GM12878 (cell line): ENCODE measurements at places on chromosomes 3 and 15. TPM values are rescaled to one million over a fixed set of nuclear protein-coding genes. Genes with fewer than 3 reads are reported as not detected.

- no peak for DNase-seq
- H3K27me3 ChIP-seq: no peaks in the 10 kb centered on the region
- H3K27ac ChIP-seq: no peak overlapping the region
- no peaks in the 10 kb centered on the region; the same call in 1 of the 2 replicates for H3K4me1 ChIP-seq
Measured at GRCh38 chr3:119723022-119723421, 20.2 kb downstream of the CFAP91 start.

Gene PPM1L
- total RNA-seq: 0.21 and 0.33 TPM in 2 replicates

DNA sequence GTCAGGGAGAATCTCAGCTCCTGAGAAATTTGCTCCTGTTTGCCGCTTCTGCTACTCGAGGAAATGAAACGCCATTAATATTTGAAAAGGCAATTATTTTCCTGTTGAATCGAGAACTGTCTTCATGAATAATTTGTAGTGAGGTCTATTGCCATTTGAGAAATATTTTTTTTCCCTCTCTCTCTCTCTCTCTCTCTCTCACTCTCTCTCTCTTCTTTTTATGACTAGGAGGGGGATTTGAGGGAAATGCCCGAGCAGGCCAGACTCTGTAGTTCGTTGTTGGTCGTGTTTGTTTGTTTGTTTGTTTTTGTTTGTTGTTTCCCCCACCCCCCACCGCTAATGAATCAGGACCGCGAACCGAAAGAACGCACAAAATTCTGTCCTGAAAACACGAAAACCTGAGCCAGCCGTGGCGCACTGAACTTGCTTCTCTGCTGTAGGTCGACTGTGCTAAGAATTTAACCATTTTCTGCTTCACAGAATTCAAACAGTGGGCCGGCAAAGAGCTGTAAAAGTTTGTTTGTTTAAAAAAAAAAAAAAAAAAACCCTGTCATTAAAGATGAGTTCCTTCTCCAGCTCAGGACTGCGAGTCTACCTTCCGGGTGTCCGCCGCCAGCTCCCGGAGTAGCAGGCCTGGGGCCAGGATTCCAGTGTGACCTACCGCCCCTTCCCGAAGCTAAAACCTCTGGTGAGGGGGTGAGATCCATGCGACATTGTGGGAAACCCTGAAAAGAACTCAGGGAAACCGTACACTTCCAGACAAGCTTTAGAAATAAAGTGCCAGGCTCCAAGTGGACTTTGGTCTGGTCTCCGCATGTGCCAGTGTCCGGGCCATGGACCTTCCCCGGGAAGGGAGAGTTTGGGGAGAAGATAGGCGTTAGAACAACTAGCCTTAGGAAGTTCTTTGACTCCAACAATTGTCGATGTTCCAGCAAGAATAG is 12.1 kb downstream of the ZIC4 start:
- no peak overlapping the region for H3K27ac ChIP-seq
- H3K27me3 ChIP-seq: peaks cover 17% of the 10 kb centered on the region

DNA sequence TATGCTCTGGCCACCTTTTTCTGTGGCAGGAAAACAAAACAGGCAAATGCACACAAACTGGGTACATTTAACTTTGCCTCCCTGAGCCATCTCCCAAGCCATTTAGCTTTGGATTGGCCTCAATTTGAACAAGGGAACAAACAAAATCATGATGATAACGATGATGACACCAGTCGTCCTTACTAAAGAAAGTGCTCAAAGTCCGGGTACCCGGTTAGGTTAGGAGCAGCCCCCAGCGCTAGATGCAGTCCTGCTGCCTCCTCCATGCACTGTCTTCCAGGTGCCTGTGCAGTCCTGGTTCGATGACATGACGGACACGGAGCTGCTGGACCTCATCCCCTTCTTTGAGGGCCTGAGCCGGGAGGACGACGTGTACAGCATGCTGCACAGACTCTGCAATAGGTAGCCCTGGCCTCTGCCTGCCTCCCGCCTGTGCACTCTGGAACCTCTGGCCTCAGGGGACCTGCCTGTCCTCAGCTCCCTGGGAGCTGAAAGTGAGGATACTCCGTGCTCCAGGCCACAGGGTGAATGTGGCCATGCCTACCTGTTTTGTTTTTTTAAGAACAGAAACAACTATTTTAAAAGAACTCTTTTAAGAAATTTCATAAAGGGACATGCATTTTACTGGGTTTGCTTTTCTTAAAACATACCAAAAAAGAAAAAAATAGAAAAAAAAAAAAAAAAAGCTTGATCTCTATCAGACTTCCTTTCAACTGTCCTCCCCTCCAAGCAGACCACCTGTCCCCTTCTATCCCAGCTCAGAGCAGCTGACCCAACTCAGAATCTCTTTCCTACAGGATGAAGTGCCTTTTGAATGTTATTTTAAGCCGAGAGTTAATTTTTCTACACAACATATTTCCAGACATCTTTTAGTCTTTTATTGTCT is 9.9 kb upstream of the VILL start:
- no peak overlapping the region for H3K27ac ChIP-seq
- DNase-seq: no peak
- no peaks in the 10 kb centered on the region; the same call in 1 of the 2 replicates for H3K27me3 ChIP-seq
- no peaks in the 10 kb centered on the region for H3K36me3 ChIP-seq

Gene CAPN7
- total RNA-seq: 19.2 and 24.4 TPM in 2 replicates

DNA sequence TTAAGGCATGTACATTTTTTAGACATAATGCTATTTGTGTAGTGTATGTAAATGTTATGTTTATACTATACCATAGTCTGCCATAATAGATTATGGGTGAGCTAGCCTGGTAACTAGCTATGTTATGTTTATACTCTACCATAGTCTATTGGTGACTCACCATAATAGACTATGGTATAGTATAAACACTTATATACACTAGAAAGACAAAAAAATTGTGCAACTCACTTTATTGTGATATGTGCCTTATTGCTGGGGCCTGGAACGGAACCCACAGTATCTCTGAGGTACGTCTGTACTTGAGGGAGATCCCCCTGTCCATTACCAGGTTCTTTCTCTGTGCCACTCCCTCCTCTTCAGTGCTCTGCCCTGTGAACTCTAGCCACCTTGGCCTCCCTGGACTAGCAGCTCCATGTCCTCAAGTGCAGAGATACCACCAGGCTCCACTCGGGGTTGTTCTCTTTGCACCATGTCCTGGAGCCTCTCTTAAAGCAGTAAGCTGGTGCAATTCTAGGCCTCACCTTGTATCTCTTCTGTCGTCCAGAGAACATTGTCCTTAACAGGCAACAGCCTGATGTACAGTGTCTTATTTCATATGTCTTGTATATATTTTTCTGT is 60.8 kb upstream of the PXYLP1 start:
- no peak overlapping the region for H3K4me3 ChIP-seq
- no peaks in the 10 kb centered on the region for H3K27me3 ChIP-seq
- no peaks in the 10 kb centered on the region for H3K36me3 ChIP-seq
- H3K4me1 ChIP-seq: no peaks in the 10 kb centered on the region
- H3K27ac ChIP-seq: no peak overlapping the region
- no peak for DNase-seq

Gene FETUB
- not detected in 2 replicates for total RNA-seq

Gene SMCO1
- total RNA-seq: not detected in 2 replicates
